ENCODE measurements at places on chromosomes 4 and X. TPM values are rescaled to one million over a fixed set of nuclear protein-coding genes. Genes with fewer than 3 reads are reported as not detected.

The CXorf65 gene
- total RNA-seq, result not detected

The G6PD gene
- total RNA-seq, result 12.8 TPM

- DNase-seq, result no peak
Observed at GRCh38 chr4:27293831-27294230, 433.2 kb downstream of the STIM2 start.

The COL4A5 gene
- total RNA-seq, result 296 TPM

The ALAS2 gene
- 46.9 TPM for total RNA-seq

- no peak for DNase-seq
Observed at GRCh38 chrX:41561045-41561444, 113.9 kb downstream of the NYX start.

The MUC7 gene
- not detected for total RNA-seq

DNA sequence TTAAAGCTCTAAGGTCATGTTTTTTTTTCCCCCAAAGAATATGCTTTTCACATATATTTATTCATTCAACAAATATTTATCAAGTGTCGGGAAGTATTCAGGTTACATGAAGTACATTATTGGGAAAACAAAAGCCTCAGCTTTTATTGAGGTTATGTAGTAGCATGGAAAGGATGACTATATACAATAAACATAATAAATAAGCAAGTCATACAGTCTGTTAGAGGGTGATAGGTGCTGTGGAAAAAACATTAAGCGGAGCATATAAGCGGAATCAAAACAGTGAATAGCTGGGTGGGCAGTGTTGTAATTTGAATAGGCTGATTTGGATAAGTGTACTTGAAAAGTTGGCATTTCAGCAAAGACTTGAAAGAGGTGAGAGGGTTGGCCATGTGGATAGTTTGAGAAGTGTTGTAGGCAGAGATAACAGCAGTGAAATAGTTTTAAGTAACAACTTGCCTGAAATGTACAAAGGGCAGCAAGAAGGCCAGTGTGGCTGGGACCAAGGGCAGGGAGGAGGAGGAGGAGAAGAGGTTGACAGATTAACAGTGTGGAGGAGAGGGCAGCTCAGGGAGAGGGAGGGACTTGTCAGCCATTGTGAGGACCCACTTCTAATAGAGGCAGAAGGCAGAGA, 558.7 kb downstream of the SPRY1 start:
- DNase-seq, result no peak

- no peak for DNase-seq
Observed at GRCh38 chrX:72408885-72409284, 103.2 kb upstream of the CITED1 start.
